ENCODE measurements at places on chromosomes 2 and 18. TPM values are rescaled to one million over a fixed set of nuclear protein-coding genes. Genes with fewer than 3 reads are reported as not detected.

The MTX2 gene
- 20.2 TPM for total RNA-seq

DNA sequence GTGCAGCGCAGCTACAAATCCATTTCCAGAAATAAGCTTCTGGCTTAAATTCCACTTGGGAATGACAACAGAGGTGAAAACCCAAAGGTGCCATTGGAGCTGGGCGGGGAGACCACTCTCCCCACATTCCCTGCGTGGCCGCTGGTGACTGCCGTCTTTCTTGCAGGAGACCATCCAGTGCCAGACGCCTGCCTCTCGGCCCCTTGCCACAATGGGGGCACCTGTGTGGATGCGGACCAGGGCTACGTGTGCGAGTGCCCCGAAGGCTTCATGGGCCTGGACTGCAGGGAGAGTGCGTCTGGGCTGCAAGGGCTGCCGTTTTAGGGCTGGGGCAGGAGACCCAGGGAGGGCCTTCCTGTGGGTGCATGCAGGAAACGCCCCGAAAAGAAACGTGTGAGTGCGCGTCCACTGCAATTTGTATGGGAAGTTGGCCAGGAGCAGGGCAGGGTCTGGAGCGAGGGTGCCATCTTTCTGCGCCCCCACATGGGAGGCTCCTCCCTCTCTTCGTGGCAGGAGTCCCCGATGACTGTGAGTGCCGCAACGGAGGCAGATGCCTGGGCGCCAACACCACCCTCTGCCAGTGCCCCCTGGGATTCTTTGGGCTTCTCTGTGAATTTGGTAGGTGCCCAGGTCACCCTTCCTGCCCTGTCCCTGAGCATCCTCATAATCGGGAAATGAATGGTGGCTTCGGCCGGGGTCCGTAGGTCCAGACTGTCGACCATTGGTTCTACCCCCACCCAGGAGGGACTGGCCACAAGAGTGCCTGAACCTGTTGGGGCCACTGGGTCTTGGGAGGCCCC, 49.9 kb downstream of the SNED1 start:
- DNase-seq: no peak

DNA sequence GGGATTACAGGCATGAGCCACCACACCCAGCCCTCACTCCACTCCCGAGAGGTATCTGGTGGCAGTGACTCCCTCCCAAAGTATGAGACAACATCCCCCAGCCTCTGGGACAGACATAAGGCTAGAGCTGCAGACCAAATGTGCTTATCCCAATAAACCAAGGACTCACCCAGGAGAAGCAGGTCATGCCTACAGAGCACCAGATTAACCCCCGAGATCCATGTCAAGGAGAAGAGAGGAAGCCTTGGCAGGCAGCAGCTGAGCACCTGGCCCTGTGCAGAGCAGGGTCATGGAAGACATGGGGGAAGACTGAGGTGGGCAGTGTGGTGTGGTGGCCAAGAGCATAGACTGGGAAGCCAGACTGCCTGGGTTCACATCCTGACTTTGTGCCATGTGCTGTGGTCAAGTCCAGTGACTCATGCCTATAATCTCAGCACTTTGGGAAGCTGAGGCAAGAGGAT, 7.2 kb downstream of the RAB11FIP5 start:
- no peak for DNase-seq

- no peak for DNase-seq
These were observed 109.5 kb downstream of the LRRTM1 start for GRCh38 chr2:80195034-80195433.

The HDLBP gene
- total RNA-seq: 519 TPM

- DNase-seq: no peak
These were observed 72.3 kb downstream of the ALMS1 start for GRCh38 chr2:73457982-73458381.

The LBX2 gene
- total RNA-seq: 1.6 TPM

- no peak for DNase-seq
These were observed 25.9 kb upstream of the FAHD2A start for GRCh38 chr2:95376311-95377215.

The E2F6 gene
- total RNA-seq: 15.8 TPM

GRCh38 chr2:78162202-78162601, 640.0 kb upstream of the LRRTM4 start:
- no peak for DNase-seq

- no peak for DNase-seq
These were observed 87.2 kb upstream of the ATP8B1 start for GRCh38 chr18:57890266-57890665.

The RAMP1 gene
- 6.3 TPM for total RNA-seq

The CFC1 gene
- total RNA-seq: not detected

DNA sequence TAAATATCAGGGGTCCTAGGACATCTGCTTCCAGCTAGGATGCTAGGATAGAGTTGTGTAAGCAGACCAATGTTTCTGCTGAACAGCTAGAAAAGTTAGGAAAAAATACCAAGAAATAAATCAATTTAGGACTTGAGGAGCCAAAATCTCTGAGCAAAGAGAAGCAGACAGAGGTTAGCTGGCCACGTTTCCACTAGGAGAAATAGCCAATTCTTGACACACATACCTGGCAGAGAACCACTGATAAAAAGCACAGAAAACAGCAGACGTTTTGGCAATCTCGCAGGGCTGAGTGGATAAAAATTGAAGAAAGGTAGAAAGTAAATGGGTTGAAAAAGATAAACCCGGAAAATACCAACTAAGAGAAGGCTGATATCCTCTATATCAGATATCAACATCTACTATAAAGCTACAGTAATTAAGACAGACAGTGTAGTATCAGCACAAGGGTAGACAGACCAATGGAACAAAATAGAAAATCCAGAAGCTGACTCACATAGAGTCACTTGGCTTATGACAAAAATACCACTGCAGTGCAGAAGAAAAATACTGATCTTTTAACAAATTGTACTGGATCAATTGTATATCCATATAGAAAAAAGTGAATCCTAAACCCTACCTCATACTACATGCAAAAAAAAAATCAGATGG, 306.1 kb upstream of the KLHL29 start:
- no peak for DNase-seq

DNA sequence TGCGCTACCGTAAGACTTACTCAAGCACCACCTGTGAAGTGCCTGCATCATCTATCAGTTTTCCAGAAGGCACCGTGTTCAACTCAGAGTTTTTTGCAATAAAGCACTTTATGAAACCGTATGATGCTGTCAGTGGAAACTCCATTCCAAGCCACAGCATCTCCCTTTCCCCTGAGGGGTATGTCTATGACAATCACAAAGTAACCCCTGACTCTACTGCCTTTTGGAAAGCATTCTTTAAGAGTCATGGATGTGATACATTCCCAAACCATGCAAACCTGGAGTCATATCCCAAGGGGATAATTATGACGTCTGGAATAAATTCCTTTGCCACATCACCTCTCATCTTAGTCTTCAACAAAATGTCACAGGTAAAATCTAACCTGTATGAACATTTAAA, 39.2 kb downstream of the UNC50 start:
- no peak for DNase-seq

DNA sequence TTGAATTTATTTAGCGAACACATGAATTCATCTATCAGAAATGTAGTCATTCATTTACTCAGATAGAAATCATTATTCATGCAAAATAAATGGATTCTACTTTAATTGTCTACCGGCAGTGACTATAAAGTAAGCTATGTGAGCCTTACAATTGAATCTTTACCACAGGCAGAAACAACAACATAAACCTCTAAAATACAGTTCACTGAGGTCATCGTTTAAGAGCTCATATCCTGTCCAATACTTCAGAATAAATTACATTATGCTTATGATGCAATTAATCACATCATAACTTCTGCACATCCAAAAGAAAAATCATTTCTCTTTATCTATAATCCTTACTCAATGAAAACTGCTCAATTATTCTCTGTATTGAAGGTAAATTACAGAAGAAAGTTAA, 244.7 kb downstream of the HNMT start:
- DNase-seq: no peak

The LIMS4 gene
- not detected for total RNA-seq

DNA sequence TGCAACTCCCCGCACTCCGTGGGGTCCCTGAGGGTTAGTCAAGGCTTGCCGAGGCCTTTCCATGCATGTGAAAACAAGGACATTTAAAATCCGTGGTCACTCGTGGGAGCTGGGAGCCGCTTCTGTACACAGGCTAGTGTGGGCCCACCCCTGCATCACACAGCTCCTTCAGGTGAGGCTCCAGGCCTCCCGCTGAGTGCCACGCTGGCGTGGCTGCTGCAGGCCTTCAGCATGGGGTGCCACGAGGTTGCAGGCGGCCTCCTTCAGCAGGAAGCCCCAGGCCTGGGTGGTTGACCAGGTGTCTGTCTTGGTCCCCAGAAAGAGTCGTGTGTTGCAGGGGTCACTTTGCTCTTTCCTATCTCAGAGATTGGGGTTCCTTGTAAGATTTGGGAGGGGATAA, 6.6 kb downstream of the KLHL30 start:
- no peak for DNase-seq

The SATB2 gene
- 3.2 TPM for total RNA-seq

The NEU2 gene
- total RNA-seq: not detected

The TWIST2 gene
- 23.9 TPM for total RNA-seq

DNA sequence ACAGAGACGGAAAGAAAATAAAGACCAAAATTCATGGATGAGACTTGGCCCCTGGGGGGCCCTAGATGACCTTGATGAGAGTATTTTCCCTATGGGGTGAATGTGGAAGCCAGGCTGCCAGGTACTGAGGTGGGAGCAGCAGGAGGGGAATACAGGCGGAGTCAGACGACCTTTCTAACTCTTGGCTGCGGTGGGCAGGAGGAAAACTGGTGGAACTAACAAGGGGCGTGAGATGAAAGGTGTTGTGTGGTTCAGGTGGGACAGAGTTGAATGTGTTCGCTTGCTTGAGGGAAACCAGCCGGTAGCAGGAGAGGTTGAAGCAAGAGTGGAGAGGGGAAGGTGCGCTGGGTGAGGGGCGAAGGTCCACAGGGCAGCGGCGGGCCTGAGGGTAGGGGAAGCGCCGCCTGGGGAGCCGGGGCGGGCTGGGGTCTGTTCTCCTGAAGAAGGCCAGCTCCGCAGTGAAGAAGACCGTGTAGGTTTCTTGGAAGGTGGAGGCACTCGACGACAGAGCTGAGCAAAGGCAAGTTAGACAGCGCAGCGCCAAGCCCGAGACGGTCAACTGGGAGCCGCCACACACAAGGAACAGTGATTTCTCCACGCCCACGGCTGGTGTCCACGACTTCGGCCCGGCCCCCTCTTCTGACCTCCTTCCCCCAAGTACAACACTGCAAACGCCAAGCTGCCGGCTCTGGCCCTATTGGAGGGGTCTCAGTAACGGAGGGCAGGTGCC, 61.7 kb downstream of the GNAL start:
- DNase-seq: peak; percentile 70

DNA sequence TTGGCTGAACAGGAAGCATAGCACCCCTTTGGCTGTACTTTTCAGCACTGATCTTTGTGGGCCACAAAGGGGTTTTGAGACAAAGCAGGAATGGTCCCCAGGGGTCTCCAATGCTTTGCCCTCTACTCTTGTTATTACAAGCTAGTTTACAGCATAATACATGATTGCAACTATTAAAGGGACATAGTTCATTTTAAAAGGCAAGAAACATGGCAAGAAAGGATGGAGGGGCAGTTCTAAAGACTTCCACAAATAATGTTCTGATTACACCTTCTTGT, 196.6 kb downstream of the FHOD3 start:
- DNase-seq: no peak

- DNase-seq: no peak
These were observed 40.7 kb downstream of the DNER start for GRCh38 chr2:229673676-229674075.

The COLEC11 gene
- 0.79 TPM for total RNA-seq

DNA sequence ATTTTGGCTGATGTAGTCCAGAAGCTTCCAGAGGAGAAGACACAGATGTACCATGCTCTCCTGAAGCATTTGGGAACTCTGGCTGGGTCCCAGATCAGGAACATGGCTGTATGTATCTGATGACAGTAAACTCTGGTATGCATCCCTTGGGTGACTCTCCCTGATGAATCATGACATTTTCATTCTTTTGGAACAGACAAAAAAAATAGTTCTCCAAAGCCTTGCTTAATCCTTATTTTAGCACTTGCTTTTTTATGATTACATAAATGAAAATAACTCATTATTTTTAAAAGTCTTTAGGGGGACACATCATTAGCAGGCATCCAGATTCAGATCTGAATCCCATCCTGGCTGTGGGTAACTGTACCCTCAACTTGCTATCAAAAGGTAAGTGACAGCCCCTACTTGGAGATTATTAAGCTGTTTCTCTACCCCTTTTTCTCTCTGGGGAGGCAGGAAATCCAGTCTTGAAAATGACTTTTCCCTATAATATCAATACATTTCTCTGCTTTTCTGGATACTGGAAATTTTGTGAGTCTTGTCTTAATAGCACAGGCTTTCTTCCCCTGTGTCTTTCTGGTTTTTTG, 23.3 kb downstream of the AOX1 start:
- no peak for DNase-seq

GRCh38 chr2:239882781-239883180, 142.4 kb downstream of the NDUFA10 start:
- DNase-seq: peak; percentile 19

GRCh38 chr2:54915101-54915500, 135.2 kb downstream of the RTN4 start:
- no peak for DNase-seq

The EML6 gene
- total RNA-seq: 7.3 TPM

DNA sequence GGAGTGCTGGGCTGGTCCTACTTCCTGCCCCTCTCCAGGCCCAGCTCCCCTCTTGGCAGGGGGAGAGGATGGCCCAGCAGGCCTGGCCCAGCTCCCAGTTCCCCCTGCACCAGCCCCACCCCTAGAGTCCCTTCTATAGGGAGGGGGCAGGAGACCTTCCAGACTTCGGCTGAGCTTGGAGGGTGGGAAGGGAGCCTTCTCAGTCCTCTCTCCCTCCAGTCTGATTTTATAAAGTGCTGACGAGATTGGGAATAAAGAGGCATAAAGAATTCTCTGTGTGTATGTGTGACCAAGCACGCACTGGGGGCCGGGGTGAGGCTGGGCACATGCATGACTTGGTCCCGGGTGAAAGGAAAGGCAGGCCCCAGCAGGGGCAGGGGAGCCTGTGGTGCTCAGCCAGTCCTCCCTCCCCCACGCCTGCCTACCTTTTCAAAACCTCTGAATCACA, 5.1 kb downstream of the CHPF start:
- DNase-seq: no peak

DNA sequence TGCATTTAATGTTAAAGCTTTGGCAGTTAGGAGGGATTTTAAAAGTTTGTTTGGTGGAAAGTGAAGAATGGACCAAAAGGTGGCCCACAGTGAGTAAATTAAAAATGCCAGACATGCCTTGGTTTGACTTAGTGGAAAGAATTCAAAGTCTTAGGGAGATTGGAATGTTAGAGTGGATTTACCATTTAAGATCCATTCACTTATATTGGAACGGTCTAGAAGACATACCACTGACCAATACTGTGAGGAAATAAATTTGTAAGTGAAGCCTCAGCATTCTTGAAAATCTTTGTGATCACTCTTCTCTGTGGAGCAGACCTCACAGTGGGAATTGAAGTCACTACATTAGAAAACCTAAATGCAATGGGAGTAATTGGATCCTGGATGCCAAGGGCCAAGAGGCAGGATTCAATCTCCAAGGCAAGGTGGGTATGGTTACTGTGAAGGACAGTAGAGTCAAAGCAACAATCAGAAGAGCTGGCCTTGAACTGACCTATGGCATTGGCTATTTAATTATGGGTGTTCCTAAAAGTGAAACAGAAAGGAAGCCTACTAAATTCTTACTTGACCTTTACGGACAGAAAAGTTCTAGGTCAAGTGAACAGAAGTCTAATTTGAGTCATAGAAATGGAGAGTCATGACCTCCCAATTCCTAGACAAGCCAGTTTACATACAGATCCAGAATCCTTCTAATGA, 40.2 kb upstream of the VRK2 start:
- DNase-seq: no peak

GRCh38 chr2:20704886-20705285, 37.9 kb downstream of the GDF7 start:
- no peak for DNase-seq

Measured in upper lobe of left lung (tissue), 6 donors.